Pons (tissue), 1 donor: ENCODE measurements at places on chromosomes 16 and 17.

- DNase-seq: no peak
Observed at GRCh38 chr17:75404731-75405364, 630 bp downstream of the GRB2 start.

DNA sequence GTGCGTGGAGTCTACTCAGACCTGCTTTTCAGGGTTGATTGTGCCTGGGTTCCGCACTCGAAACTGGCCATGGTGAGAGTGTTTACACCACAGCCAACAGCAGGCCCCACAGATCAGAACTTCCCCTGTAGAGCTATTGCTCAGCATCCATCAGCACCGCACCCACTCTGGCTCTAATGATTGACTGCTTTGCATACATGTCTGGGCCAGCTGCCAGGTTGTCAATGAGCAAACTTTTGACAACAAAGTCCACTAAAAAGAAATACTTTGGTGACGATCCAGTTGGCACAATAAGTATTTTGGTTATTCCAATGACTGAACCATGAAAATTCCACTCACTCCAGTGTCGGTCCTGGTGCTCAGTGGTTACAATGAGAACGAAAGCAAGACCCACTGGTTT lies 190.7 kb downstream of the FOXL1 start:
- no peak for DNase-seq

DNA sequence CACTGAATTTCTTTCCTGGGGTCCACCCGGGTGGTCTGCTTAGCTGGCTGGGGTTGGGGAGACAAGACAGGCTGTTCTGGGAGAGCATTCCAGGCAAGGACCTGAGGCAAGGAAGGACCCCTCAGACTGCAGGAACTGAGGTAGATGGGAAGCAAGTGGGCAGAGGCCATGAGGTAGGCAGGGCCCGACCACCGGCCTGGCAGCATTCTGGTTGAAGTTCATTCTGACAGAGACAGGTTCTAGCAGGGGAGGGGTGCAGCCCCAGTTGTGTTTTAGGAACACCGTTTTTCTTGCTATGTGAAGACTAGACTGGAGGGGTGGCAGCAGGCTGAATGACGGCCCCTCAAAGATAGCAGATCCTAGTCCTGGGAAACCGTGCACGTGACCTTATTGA lies 17.5 kb downstream of the B9D1 start:
- DNase-seq: no peak

DNA sequence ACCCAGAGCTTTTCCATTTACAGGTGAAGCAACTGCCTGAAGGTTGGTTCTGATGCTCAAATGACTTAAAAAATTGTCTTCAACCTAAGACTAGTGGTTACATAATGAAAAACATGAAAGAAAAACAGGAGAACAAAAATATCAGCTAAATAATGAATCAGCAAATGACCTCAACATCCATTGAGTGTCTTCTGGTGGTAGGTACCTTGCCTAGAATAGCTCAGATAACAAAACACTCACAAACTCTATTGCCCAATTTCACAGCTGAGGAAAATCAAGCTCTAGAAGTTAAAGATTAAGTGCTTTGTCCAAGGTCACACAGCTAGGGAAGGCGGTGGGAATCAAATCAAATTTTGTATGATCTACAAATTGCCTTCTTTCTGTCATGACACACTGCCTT lies 304.6 kb upstream of the CDH11 start:
- DNase-seq: no peak

- no peak for DNase-seq
Observed at GRCh38 chr17:81869221-81870130, 1.7 kb downstream of the ARHGDIA start.

DNA sequence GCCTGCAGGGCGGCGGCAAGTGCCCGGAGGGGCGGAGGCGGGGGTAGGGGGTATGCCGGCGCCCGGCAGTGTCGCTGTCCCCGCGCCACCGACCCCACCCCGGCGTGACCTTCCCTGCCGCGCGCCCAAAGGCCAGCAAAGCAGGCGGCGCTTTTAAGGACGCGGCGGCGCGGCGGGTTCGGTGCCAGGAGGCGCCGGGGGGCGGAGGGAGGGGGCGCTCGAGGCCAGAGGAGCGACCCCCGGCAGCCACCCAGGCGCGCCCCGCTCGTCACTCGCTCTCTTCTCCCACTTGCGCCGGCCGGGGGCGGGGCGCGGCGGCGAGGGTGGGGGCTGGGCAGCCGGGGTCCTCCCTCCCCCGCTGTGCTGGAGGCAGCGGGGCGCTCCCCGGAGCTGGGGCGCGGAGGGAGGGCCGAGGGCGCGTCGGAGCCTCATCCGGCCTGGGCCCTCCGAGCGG lies 8.6 kb upstream of the BAHCC1 start:
- no peak for DNase-seq

- DNase-seq: no peak
Observed at GRCh38 chr17:22512506-22512905, 820.2 kb downstream of the KCNJ18 start.

- DNase-seq: no peak
Observed at GRCh38 chr16:51210087-51210486, 59.0 kb upstream of the SALL1 start.

DNA sequence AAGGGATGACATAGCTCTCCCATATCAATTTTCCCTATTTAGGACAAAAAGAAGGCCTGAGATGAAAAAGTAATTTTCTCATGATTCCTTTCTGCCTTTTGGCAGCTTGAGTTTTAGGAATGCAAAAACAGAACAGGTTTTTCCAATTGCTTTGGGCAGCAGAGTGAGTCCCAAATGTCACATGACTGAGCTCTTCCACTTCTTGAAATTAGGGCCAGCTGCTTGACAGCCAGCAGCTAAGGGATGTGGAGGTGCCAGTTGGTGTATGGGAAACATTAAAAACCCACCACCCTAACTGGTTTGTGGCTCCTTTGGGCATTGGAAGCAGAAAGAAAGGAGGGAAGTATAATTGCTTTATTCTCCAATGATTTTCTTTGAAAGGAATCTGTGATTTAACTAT lies 133.8 kb upstream of the FAM20A start:
- no peak for DNase-seq

GRCh38 chr16:81748476-81749198 lies 30.5 kb upstream of the PLCG2 start:
- DNase-seq: no peak

DNA sequence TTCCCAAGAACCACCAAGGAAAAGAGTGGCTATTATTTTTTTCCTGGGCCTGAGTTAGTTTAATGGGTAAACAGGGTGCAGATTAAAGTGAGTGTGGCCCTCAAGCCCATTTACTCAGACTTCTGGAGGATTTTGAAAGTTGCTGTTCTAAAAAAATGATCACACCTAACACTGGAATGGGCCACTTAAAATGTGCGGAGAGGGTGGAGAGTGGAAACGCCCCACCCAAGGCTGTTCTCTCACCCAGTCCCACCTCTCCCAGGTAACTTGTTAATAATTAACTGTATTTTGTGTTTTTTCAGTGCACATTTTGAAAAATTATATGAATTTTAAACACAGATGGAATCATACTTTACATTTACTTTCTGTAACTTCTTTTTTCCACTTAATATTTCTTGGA lies 5.4 kb downstream of the HIRIP3 start:
- no peak for DNase-seq

DNA sequence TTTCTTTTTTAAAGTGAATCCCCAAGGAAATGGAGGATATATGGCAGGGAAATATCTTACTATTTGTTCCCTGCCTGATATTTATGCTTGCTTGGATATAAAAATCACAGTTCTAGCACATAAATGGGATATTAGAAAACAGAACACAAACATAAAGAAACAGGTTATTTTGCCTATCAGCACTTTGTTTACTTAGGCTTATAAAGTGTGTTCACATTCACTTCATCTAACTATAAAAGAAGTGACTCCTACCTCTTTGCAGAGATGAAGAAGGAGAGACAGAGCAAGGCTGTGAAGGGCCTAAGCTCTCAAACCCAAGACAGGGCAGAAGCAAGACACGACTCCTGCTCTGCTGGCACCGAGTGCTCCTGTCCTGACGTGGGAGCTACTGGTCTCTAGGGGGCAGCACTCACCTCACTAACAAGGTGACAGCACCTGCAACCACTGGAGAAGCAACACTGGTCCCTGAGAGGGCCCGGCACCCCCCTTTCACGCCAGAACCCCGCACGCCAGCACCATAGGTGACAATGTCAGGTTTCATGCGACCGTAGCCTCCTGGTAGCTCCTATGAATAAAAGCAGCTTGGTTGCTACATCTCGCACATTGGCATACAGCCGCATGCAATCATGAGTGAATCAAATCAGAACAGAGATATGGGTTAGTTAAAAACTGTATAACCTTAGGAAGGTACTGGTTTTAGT lies 32.0 kb downstream of the MBTPS1 start:
- DNase-seq: no peak

DNA sequence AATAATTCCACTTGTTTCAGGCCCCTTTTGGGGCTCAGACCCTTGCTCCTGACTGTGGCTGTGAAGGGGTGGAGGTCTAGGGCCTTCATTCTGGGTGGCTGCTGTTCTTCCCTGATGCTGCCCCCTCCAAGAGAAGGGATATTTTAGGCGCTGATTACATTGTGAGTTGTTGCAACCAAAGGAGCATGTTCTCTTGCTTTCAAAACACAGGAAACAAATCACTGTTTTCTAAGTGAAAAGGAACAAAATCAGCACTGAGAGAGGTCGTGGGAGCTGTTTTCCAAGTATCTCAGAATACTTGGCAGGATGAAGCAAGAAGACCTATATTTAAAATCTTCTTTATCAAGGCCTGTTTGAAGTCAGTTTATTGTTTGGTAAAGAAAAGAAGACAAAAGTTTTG lies 25.3 kb upstream of the SEC14L1 start:
- DNase-seq: peak; percentile 38

GRCh38 chr16:3638916-3639644 lies 15.4 kb upstream of the DNASE1 start:
- DNase-seq: no peak

GRCh38 chr17:77375108-77375916 lies 234.5 kb downstream of the SEC14L1 start:
- no peak for DNase-seq

DNA sequence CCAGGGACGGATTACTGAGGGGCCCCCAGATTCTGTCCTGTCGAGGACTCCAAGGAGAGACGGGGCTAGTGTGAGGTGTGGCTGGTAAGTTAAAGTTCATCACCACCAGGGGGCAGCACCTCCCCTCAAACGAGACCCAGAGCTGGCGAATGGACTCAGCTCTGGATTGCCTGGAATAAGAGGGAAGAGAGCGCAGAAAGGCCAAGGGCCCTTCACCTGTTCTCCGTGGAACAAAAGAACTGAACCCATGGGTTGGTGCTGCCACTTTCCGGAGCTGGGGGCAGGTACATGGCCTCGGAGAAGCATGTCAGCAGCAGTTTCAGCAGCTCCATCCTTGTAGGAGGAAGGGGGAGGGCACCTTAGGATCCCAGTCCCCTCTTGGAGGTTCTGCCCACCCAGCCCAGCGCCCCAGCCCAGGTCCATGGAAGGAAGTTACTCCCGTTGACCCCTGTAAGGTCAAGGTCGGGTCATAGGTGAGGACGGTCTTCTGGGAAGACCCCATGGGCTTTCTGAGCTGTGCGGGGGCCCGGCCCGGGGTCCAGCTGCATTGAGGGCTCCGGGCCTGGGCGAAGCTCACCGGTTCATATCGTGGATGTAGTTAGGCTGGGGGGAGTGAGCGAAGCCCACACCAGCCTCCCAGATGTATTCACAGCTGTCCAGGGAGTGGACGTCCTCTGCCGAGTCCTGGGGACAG lies 10.8 kb downstream of the HID1 start:
- peak; percentile 91 for DNase-seq

GRCh38 chr17:16943032-16943352 lies 28.9 kb downstream of the TNFRSF13B start:
- DNase-seq: no peak

GRCh38 chr17:36468903-36469635 lies 17.4 kb upstream of the ZNHIT3 start:
- no peak for DNase-seq

DNA sequence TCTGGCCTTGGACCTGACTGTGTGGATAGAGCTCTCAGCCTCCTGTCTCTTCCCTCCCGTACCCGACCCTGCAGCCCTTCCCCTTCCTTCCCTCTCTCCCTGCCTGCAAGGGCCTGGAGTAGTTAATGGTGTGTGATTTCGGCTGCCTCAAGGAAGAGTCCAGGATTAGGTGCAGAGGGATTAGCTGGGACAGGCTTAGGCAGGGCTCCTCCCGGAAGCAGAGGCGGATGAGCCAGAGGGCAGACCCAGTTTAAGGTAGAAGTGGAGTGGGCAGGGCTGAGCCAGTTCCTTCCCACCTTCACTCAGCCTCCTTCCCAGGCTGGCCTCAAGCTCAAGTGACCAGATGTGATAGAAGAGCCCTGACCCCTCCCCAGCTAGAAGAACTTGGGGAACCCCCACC lies 16.8 kb downstream of the GUCY2D start:
- DNase-seq: no peak

DNA sequence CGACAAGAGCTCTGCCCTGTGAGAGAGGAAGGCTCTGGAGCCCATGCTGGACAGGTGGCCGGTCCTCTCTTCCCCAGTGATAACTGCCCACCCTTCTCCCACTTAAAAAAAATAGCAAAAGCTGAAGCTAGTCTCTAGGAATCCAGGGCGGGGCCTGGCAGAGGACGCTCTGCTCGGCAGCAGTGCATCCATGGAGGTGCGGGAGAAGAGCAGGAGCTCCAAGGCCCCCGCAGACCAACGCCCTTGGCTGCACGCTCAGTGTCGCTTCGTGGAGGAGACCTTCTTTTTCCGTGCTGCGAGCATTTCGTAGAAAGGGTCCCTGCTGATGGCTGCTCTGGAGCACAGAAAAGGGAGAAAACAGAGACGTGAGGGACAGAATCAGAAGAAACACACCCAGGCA lies 98.6 kb upstream of the DNAH17 start:
- DNase-seq: no peak

- peak; percentile 61 for DNase-seq
Observed at GRCh38 chr17:29390851-29391631, 878 bp downstream of the TAOK1 start.

DNA sequence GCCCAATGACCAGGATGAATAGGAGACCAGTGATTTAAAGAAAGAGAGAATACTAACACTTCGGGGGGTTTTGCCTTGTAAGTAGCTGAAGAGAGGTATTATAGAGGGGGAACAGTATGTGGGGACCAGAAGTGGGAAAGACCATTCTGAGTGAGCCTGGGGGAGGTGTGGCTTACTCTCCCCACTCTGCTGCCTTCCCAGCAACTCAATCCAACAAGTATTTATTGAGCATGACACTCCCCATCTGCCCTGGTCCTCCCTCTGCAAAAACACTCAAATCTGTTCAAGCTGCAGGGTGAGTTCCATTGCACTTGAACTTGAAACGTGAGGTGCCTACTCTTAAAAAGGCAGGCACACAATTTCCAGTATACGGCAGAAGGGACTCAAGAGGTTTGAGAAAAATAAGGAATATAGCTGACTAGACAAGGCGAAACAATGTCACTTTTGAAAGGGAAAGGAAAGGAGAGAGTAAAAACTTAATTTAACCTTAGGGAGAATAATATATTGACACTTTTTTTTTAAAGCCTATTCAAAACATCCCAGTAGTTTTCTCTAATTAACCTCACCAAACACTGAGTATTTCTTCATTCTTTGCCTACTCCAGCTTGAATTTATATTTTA lies 8.2 kb downstream of the FAM117A start:
- no peak for DNase-seq

- no peak for DNase-seq
Observed at GRCh38 chr16:12293017-12293618, 316.6 kb downstream of the SNX29 start.
